ENCODE measurements at places on chromosomes 6 and 20.

DNA sequence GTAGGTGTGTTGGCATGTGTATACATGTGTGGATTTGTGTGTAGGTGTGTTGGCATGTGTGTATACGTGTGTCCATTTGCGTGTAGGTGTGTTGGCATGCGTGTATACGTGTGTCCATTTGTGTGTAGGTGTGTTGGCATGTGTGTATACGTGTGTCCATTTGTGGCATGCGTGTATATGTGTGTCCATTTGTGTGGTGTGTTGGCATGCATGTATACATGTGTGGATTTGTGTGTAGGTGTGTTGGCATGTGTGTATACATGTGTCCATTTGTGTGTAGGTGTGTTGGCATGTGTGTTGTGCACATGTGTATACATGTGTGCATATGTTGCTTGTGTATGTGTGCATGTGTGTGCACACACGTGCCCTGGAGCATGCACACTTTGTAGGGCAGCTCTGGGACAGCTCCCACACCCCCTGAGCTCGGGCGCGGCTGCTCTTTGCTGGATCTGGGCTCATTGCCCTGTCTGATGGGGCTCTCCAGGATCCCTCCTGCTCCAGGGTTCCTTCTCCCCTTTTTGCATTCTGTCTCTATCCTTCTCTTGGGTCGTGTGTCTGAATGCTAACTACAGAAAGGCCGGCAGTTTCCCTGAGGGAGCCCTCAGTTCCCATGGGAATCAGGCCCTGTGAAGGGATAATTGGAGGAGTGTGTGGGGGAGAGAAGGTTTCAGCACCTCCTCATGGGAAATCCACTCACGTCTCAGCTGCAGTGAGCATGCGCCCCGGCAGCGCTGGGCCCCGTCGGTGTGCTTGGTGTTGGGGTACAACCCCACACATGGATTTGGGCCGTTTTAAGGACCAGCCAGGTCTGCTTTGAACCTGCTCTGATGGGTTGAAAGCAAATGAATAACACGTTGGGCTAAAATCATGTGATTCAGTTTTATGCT is 102.0 kb downstream of the ERMARD start:
- no peak for DNase-seq

GRCh38 chr6:12342664-12343063 is 52.5 kb downstream of the EDN1 start:
- no peak for DNase-seq

DNA sequence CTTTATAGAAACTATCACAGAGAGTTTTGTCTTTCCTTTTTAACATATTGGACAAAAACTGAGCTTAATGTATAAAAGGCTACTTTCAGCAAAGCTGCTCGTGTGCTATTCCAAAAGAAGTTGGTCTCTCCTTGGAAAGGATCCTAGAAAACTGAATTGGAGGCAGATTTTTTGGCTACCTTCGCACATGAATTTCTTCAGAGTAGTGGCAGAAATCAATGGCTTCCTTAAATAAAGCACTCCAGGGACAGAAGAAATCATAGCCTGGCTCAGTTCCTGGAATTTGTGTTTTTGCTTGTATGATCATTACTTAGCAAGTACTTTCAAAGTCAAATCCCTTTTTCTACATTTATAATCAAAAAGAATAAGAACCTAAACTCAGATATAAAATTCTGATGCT is 780.3 kb downstream of the PHF3 start:
- DNase-seq, result no peak

DNA sequence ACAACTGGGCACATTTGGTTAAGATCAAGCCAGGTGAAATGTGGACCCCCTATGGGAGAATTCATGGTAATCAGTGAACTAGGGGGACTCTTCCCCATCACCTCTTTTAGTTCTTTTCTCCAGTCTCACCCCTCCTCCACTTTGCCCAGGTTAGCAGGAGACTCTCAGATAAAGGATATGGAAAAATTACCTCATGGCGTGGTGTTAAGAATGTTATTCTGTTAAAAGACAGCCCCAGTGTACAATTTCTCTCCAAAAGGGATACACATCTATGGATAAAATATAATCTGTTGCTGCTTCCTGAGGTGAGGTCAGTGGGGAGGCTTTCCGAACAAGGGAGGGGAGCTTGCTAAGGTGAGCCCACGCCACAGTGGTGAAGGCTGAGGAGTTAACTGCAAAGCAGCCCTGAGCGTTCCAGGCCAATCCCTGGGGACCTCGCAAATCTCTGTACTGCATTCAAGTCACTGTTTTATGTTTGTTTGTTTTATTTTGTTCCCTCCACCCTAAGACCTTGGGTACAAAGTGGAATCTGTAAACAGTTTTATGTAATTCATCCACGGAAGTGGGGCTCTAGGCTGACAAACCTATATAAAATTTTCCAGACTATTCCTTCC is 52.0 kb downstream of the ADGRF1 start:
- DNase-seq, result no peak

DNA sequence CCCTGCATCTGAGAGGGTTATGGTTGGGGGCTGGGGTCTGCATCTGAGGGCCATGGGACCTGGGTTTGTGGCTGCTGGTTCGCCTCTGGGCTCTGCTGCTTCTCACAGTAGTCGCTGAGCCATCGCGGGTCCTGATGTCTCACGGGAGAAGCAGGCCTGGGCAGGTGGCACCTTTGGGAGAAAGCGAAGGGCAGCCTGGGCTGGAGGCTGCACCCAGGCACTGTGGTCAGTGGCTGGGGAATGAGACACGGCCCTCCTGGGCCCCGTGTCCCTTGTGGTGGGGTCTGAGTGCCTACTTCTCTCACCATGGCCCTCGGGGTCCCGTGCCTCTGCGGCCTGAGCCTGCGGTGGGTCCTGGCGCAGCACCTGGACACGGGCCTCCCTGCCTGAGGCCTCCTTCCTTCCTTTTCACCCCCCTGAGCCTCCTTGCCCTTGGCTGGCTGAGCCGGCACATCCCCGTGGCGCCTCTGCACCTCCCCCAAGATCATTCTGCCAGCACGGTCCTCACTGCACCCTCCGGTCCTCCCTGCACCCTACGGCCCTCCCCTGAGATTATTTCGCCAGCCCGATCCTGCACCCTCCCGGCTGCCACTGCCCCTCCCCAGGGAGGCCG is 206.0 kb downstream of the ERMARD start:
- no peak for DNase-seq

DNA sequence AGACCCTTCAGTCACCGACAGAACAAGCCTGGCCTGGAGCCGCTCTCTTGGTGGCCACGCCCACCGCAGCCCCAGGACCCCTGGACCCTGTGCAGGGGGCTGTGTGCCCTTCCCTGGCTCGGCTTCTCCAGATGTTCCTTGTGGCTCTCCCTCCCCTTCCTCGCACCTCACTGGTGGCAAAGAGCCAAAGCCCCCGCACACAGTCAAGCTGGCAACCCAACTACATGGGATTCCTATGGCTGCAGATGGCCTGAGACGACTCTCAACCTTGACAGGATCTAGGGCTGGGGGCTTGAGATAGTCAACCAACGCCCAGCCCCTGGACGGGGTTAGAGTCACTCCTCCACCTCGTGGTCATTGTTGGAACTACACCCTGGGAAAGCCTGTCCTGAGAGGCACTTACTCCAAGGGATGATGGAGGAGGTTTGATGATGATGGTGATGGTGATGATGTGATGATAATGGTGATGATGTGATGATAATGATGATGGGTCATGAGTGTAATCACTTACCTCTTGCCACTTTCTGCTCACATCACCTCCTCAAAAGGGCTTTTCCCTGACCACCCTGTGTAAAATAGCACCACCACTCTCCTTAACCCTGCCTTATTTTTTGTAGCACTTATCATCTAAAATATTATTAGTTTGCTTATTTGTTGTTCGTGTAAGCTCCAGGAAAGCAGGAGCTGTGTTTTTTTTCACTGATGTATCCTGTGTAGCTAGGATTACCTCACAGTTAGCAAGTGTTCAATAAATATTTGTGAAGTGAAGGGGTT is 278.4 kb downstream of the LRFN2 start:
- DNase-seq, result peak; percentile 38

DNA sequence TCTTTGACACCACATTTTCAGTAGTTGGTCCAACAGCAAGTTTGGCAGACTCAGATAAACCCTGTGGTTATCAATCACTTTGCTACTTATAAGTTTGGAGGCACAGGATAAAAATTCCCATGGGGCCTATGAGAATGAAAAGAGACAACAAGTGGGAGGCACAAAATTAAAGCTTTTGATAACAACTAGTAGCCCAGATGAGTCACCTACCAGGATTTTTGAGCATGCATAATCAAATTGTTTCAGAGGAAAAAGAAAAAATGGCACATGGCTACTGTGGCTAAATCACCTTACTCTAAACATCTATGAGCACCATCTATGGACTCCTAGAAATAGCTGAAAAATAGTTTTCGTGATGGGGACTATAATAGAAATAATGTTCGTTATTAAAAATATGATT is 40.8 kb upstream of the BMP5 start:
- no peak for DNase-seq
